ENCODE measurements at places on chromosomes 5 and 9.

DNA sequence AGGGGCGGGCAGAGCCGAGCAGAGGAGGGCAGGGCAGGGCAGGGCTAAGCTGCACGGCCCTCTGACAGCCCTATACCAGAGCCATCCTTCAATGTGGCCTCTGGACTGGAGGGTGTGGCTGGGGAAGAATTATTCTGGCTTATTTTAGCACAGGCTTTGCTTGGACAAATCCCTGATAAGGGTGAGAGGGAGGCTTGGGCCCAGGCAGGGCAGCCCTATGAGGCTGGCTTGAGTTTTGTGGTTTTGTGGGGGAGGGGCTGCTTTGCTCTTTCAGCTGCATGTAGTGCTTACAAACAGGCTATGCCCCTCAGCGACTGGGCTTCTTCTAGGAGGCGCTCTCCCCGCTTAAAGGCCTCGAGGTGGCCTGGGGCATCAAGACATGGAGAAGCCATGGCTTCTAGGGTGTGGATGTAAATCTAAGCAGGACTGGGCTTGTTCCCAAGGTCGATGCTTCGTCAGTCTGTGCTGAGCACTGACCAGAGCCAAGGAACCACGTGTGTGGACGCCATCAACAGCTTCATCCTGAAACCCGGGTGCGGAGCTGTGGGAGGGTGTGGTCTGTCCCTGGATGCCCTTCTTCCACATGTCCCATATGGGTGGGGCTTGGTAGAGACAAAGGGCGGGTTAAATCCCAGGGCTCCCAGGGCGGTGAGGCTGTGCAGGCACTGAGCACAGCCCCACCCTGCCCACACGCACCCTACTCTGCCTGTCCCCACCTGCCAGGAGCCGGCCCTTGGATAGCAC lies 45.7 kb upstream of the IPPK start:
- DNase-seq: no peak

DNA sequence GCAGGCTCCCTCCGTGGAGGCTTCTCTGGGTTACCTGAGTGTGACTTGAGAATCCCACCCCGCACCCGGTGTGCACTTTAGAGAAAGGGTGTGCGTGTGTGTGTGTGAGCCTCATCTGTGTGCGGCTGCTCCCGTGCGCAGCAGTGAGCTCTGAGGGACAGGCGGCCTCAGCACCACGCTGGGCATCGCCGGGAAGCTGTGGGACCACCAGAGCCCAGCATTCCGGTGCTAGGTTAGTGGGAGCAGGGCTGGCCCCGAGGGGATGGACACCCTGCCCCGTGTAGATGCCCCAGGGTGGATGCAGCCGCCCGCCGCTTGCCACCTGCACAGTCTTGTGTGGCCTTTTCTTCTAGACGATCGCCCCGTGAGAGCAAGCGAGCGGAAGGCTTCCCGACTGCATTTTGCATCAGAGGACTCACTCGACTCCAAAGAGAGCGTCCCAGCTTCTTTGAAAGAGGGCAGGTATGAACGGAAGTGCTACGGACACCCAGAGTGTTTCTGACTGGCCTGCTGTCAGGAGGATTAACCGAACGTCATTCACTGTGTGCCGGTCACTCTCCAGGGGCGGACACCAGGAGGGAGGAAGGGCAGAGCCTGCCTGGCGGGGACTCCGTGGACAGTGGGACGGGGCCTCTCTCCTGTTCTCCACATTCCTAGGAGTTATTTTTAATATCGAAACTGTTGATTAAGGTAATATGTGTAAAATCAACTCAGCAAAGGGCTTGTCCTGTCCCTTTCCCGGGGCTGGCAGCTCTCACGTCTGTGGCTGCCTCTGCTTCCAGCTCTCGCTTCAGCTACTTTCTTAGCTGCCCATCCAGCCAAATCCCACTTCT lies 12.2 kb downstream of the CEP72 start:
- peak; percentile 83 for DNase-seq

DNA sequence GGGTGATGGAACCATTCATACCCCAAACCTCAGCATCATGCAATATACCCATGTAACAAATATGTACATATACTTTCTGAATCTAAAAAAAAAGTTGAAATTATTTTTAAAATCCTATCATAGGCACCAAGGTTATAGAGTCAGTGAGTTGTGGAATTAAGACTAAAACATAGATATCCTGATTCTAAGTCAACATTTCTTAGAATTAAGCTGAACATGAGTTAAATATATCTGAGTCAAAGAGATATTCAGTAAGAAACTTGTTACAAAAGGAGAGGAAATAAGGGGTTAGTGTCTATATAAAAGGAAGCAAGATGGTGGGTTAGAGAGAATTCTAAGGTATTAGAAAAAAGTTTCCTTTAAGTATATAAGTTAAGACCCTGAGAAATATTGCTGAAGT lies 89.9 kb downstream of the CCDC192 start:
- DNase-seq: no peak

GRCh38 chr5:151624476-151624875 lies 33.3 kb upstream of the FAT2 start:
- DNase-seq: no peak

- no peak for DNase-seq
Observed at GRCh38 chr9:10331157-10331556, 281.6 kb downstream of the PTPRD start.

DNA sequence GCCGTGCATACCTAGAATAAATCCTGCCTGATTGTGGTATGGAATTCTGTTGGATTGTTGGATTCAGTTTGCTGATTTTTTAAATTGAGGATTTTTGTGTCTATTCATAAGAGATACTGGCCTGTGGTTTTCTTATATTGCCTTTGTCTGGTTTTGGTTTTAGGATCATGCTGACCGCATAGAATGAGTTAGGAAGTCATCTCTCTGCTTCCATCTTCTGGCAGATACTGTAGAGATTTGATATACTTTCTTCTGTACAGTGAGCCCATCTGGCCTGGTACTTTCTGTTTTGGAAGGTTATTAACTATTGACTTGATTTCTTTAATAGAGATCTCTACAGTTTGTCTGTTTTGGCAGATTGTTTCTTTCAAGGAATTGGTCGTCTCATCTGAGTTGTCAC lies 14.7 kb downstream of the CEP72 start:
- no peak for DNase-seq

- DNase-seq: no peak
Observed at GRCh38 chr5:16418471-16418922, 47.1 kb downstream of the ZNF622 start.

- DNase-seq: no peak
Observed at GRCh38 chr9:840343-840742, 1.2 kb upstream of the DMRT1 start.

DNA sequence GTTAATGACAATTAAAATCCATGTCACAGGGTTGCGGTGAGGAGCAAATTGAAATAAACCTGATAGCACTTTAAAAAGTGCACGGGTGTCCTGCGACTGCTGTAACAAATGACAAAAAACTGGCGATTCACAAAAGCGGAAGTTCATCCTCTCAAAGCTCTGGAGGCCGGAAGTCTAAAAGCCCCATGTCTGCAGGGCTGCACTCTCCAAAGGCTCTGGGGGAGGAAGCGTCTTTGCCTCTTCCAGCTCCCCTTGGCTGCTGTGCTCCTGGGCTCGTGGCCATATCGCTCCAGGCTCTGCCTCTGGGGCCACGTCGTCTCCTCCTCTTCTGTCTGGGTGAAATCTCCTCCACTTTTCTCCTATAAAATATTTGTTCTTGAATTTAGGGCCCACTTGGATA lies 273.9 kb upstream of the IRX2 start:
- DNase-seq: no peak

GRCh38 chr9:2675834-2676233 lies 41.5 kb upstream of the KCNV2 start:
- DNase-seq: no peak

DNA sequence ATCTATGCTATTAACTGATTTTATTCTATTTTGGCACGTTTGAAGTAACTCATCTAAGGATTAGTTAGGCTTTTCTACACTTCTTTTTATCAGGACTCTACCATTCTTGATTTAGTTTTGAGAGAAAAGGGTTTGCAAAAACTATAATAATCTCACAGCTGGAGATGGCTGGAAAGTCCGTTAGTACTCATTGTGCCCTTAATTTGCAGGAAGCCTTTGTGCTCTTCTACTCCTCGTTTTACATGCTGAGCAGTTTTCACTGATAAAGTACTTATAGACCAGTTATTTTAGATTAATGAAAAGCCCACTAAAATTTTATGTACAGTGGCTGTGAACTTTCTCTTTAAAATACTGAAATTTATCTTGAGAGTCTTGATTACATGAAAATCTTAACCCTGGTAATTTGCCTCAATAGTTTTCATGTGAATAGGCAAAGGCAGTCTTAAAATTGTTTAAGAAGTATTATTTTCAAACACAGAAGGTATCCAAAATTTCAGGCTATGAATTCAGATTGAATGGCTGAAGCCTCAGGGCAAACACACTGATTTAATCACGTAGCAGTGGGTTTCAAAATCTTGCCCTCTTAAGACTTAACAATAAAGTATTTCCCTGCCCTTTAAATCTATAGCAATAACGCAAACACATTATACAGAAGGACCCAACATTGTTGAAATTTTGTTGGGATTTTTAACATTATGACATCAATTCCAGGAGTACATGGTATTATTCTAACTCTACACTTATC lies 18.6 kb downstream of the MLLT3 start:
- no peak for DNase-seq

- DNase-seq: no peak
Observed at GRCh38 chr5:135437796-135438560, 9.2 kb downstream of the DCANP1 start.

DNA sequence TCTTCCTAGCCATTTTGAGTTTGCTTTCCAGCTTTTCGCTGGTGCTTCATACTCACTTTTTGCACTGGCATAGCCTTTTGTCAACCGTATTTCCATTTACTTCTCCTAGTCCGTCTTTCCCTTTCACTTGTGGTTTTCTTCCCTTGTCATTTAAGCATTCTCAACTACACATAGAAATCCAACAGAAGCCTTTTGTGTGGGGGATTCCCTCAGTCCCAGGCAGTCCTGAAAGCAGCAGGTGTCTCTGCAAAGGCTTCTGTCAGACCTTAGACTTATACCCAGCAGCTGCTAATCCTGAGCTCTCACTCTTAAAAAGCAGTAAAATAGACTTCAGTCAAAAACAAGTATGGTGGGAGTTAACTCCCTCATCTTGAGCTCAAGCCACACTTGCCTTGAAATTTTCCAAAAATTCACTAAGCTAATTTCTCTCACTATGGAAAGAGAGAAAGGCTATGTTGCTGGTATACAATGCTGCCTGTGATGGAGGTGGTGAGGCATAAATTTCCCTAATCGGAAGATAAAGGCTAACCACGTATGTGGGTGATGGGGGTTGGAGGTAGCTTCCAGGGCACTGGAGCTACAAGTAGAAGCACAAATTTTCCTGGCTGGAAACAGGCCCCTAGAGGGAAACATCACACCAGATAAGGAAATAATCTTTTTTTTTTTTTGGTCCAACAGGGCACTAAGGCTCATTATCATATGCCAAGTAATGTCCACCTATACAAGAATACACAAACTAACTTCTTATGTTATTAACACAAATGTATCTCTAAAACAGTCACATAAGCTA lies 34.8 kb upstream of the IFNK start:
- DNase-seq: no peak

DNA sequence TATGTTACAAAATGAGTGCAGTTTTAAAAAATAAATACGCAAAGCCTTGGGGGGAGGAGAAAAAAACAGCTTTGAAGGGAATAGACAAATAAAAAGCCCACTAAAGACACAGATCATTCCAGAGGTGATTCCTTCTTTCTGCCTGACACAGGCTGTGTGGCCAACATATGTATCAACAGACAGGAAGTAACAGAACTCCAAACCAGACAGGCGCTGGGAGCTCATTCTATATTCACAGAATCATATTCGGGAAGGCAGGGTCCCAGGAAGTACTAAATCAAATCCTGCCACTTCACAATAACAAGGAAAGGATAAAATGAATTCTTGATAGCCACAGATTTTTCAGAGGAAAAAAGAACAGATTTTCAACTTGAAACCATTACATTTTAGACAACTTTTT lies 62.1 kb downstream of the SEMA5A start:
- no peak for DNase-seq

GRCh38 chr5:126472538-126472889 lies 49.3 kb downstream of the GRAMD2B start:
- DNase-seq: no peak

DNA sequence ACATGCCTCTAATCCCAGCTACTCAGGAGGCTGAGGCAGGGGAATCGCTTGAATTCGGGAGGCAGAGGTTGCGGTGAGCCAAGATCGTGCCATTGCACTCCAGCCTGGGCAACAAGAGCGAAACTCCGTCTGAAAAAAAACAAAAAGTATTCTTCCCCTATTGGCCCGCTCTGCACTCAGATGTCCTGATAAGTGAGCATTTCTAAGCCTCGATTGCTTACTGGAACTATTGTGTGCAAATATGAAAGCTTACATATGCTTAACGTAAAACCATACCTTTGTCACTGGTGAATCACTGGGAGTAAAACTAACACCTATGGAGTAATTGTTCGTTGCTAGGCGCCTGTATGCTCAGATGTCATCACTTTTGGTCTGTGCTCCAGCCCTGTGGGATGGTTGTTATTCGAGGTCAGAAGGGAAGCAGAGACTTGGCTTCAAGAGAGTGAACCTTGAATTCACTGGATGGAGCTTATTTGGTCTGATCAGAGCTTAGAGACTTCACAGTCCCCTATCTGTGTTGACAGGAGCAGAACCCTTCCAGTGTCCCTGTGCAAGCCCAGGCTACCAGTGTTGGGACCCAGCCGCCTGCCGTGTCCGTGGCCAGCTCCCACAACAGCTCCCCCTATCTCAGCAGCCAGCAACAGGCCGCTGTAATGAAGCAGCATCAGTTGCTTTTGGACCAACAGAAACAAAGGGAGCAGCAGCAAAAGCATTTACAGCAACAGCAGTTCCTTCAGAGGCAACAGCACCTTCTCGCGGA lies 25.3 kb upstream of the LTC4S start:
- no peak for DNase-seq

- DNase-seq: no peak
Observed at GRCh38 chr9:124685217-124685616, 85.9 kb downstream of the NR6A1 start.

DNA sequence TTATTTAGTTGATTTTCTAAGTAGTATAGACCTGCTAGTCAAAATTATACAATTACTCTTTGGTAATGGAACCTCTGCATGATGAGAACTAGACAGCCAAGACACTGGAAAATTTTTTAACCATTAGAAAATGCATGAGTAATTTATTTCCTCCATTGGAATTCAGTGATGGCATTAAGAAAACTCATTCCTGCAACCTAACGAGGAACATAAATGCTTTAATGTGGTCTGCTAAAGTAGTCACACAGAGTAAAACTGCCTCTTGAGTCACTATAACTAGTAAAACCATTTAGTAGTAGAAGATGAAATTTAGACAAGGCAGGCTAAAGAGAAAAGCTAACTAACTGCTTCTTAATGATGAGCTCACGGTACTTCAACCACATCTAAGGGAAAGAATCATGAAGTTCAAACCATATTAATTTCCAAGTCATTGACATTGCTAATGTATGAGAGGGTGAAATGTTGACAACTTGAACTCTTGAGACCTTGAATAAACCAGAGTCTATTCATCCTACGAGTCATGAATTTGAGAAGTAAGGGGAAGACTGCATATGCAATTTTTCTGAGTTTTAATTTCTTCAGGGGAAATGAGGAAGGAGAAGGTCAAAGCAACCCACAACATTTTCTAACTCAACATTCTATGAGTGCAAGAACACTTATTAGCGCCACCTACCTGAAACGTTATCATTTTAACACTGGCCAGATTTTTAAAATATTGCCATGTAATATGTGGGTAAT lies 74.4 kb downstream of the GLIS3 start:
- no peak for DNase-seq

All from posterior cingulate gyrus (tissue), 11 donors.